Activated T-helper 1 cell treated with anti-CD3 and anti-CD28 coated beads, Interleukin-2, amount 50 U/mL, for 16 hours (primary cell): ENCODE measurements at places on chromosomes 16 and 17.

DNA sequence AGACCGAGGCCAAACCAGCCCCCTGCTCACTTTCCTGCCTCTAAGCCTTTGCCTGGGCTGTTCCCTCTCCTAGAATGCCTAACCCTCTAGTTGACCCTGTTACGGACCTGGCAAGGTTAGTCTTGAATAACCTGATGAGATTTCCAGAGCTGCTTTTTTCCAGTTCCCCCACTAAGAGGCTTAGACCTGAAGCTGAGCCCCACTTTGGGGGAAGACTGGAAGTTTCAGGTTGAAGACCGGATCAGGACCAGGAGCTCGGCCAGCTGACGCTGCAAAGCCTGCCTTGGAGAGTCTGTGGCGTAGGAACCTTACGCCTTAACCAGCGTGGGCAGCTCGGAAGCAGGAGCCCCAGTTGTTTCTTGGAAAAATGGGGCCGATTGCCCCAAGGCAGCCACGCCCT lies 129.8 kb downstream of the OR1D5 start:
- DNase-seq, result no peak

DNA sequence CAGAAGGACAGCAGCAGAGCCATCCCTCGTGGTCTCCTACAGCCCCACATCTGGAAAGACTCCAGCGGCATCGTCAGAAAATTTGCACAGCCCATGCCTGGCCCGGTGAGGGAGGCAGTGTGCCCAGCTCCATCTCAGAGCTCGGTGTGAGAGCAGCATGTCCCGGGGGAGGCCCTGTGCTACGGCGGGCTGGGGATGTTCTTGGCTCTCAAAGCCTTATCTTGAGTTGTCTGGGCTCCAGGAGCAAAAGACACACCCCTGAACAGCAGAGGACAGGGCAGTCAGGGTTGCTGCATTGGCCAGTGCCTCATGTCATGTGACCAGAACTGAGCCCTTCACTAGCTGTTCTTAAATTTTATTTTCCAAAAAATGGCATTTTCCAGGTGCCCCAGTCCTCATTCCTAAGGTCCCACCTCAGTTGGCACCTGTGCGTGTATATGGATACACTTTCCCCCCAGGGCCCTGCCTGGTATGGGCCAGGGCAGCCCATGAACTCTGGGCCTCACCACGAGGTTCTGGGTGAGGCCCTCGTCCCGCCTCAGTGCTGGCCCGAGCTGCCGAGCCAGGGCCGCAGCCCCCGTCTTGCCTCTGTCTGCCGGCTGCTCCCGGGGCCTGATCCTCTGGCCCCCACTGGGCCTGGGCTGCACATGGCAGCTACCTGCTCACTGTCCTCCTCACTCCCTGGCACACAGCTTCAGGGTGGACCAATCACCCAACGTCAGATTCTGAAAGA lies 3.0 kb downstream of the NUDT16L1 start:
- DNase-seq, result no peak

- no peak for DNase-seq
Measured at GRCh38 chr17:73831699-73832098, 187.5 kb upstream of the SDK2 start.

DNA sequence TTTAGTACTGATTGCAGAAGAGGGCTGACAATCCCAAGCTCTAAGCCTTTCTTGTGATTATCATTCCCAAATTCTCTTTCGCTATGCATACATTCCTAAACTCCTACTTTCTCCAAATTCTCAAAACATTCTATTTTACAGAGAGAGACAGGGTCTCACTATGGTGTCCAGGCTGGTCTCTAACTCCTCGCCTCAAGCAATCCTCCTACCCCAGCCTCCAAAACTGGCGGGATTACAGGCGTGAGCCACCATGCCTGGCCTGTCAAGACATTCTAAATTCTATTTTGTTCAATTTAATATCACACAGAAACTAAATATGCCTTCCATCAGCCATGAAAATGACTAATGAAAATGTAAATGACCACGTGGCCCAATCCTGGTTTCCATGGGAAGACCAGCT lies 39.8 kb downstream of the ANKRD11 start:
- DNase-seq, result no peak

DNA sequence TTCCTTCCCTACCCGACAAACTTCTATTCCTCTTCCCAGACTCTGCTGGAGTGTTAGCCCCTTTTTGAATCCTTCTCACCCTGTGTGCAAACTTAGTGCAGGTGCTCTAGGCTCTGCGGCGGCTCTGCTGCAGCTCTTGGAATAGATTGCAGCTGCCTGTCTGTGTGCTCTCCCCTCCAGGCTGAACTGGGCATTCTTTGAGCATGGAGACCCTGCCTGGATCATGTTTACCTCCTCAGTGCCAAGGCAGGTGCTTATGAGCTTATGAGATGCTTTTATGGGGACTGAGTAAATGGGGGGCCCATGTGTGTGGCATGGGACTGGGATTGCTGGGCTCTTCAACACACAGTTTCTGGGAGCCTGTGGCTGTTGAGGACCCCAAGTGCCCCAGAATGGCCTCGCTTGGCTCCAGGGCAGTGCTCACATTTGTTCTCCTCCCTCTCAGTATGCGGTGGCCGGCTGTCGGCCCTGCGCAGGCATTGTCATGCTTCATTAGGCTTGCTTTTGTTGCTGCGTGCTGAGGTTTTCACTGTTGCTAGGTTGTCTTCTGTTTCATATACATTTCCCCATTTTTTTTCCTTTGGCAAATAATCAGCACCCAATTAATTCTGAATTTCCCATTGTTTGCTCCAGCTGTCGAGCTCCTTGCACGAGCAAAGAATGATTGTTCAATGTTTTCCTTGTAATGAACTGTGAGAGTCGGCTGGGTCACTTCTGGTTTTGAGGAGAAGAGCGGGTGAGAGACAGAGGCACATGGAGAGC lies 185.5 kb upstream of the NLRP1 start:
- DNase-seq, result no peak
